ENCODE measurements at places on chromosomes 6 and 20.

- DNase-seq = no peak
Measured at GRCh38 chr20:17595856-17596255, 26.0 kb downstream of the DSTN start.

GRCh38 chr6:110882824-110883554 lies 8.4 kb downstream of the AMD1 start:
- no peak for DNase-seq

GRCh38 chr6:128410584-128410983 lies 109.8 kb downstream of the PTPRK start:
- DNase-seq = no peak

DNA sequence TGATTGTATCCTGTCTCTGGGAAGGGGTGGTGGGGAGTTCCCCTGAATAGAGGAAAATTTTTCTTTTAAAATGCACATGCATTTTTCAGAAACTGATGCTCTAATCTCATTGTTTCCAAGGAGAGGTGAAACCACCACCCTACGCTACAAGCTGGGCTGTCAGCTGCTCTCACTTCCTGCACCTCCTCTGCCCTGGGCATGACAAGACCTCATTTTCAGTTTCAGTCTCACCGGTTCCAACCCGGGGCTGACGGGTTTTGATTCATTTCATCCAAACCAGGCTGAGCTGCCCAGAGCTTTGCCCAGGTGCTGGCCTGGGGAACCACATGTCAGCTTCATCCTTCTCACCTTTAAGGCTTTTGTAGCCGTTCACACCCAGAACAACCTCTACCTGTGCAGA lies 99.7 kb downstream of the EYA2 start:
- DNase-seq = no peak

- DNase-seq = no peak
Measured at GRCh38 chr20:41249411-41250281, 67.9 kb downstream of the ZHX3 start.

GRCh38 chr6:87344731-87345130 lies at the start of gene C6orf163:
C6orf163 (plus strand) TSS chr6:87344813; CDS start chr6:87345100, 287 bp downstream.
- no peak for DNase-seq

- DNase-seq = no peak
Measured at GRCh38 chr6:71124340-71124739, 164.3 kb upstream of the OGFRL1 start.

DNA sequence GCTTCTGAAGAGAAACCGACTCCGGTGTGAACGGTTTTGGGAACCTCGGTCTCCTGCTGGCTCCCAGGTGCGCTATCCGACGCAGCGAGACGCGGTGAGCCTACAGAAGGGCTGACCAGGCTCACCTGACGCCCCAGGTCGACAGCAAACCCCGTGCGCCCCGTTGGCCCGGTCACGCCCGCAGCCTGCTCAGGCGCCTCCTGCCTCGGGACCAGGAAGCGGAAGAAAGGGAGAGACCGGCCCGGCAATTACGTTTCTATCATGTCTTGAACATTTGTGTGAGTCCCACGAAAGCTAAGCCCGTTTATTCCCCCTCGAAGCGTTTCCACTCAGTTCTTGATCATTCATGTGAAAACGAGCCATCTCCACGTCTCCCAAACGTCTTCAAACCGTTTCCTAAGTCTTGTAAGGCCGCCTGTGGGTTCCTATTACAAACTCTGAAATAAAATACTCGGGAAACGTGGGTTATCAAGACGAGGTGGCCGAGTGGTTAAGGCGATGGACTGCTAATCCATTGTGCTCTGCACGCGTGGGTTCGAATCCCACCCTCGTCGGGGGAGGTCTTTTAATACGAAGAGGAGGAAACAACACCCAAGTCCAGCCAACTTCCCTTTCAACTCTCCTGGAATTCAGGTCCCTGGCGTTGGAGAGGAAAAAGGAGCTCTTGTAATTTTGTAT lies 150.5 kb upstream of the PRSS16 start:
- DNase-seq = no peak

GRCh38 chr20:38203337-38203980 lies 38.4 kb upstream of the TGM2 start:
- no peak for DNase-seq

GRCh38 chr6:83974409-83975050 lies 59.0 kb upstream of the MRAP2 start:
- DNase-seq = no peak

GRCh38 chr6:7528565-7528964 lies 12.9 kb upstream of the DSP start:
- DNase-seq = no peak

DNA sequence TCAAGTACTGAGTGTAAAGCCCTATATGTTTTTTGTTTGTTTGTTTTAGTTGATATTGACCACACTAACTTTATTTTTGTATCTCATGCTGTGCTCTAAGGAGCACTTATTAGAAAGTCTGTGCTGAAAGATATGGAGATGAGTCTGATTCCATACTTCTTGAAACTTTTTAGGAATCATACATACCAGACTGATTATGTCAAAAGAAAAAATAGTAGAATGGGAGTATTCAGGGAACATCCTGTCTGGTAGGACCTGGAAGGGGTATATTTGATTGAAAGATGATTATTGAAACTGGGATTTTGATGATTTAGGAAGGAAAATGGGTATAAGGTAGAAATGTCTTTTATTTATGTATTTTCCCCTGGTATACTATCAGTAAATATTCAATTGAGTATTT lies 111.4 kb downstream of the QKI start:
- DNase-seq = no peak

Data from NCI-H1436 (cell line).